NCI-H460 (cell line): ENCODE measurements at places on chromosomes 1 and 21. TPM values are rescaled to one million over a fixed set of nuclear protein-coding genes. Genes with fewer than 3 reads are reported as not detected.
A peak's percentile ranks its signal among the peaks of the same experiment; 100 is the strongest.

Gene VTCN1
- total RNA-seq, result not detected in 2 replicates

GRCh38 chr1:188463919-188464318, 1635.2 kb downstream of the PLA2G4A start:
- peak; percentile 31 for DNase-seq

- DNase-seq, result no peak
Observed at GRCh38 chr1:211501711-211502400, 9.9 kb upstream of the RD3 start.

DNA sequence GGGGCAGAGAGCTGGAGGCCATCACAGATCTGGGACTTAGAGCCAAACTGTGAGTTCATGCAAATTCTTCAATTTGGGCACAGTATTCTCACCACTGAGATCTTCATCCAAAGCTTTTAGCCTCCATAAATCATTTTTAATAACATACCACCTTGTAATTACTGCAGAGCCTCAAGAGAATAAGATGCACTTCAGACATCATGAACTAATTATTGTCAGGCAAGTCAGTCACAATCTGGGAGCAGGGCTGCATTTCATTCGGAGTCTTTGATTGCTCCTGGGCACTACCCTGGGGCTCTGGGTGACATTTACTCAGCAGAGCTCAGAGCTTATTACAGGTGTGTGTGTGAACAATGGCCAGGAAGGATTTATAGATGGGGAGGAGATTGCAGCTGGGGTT, 623.7 kb downstream of the PTPRU start:
- no peak for DNase-seq
